ENCODE measurements at places on chromosomes 7 and 10.

DNA sequence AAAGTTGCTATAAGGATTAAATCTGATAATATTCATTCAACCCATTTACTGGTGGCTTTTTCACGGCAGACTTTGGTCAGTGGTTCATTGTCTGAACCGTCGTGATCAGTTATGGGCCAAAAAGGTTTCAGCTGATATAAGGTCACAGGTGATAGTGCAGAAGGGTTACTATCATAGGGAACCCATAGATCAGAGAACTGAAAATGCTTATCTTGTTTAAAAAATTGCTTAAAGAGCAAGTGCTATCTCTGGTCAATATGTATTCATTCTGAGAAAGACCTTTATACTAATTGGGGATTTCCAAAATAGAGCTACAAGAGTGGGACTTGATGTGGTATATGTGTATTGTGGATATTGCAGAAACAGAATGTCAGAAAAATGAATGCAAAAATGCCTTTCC lies 147.8 kb upstream of the SEMA3E start:
- no peak for DNase-seq

DNA sequence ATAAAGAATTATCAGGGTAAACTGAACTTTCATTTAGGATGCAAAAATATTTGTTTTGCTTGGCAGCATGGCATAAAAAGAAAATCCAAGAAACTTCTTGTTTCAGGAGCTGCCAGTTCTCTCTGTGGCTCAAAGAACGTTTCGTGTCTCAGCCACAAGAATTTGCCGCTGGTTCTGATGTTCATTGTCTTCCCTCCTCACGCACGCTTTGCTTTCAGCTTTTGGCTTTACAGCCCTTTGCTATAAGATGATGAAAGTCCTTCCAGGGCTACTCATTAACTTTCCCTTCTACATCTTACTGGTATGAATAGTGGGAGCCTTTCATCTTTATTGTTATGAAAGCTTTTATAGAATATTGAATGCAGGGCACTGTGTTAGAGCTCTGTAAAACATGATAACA lies 124.7 kb downstream of the BICC1 start:
- DNase-seq = no peak

DNA sequence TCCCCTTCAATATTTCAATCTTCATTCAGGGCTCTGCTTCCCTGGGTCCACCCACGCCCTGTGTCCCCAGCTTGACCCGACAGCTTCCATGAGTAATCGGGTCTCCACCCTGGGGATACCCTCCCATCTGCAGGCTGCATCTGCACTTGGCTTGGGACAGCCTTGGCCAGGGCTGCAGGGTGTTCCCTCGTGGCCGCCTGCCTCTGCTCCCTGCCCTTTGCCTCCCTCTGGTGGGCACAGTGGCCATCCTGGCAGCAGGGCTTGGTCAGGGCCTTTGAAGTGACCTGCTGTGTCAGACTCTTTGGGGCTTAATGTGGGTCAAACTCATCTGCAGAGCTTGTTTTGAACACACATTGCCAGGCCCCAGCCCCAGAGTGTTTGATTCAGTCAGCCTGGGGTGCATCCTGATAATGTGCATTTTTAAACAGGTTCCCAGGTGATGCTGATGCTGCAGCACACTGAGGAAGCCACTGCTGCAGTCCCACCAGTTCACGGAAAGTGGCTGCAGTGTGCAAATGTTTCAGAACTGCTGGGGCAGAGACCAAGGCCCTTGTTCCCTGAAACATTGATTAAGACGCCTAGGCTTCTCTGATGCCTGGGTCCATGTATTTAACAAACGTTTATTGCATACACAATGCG lies 80.7 kb upstream of the SEC61G start:
- DNase-seq = no peak

DNA sequence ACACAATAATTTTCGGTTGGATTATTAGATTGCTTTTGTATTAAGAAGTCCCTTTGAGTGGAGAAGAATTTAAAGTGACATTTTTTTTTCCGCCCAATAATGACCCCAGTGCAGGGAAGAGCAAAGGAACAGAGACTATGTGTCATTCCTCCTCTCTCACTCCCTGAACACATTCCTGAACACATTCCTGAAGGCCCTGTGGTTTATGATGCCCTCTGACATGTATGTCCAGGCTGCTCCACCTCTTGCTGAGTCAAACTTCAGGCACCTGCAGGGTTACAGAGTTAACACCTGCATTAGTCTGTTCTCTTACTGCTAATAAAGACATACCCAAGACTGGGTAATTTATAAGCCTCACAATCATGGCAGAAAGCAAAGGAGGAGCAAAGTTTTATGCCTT lies 704.0 kb upstream of the LRRN3 start:
- no peak for DNase-seq

DNA sequence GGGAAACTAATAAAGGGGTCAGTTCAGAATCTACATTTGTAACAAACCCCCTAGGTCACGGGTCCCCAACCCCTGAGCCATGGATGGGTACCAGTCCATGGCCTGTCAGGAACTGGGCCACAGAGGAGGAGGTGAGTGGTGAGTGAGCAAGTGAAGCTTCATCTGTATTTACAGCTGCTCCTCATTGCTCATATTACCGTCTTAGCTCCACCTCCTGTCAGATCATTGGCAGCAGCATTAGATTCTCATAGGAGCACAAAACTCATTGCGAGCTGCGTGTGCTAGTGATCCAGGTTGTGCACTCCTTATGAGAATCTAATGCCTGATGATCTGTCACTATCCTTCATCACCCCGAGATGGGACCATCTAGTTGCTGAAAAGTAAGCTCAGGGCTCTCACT lies 88.4 kb upstream of the MPP7 start:
- no peak for DNase-seq

GRCh38 chr7:137981668-137982067 lies 20.2 kb downstream of the CREB3L2 start:
- no peak for DNase-seq

Measured in NCI-H748 treated with DMSO at 0.1 percent for 48 hours (cell line).